ENCODE measurements at places on chromosomes 11 and 22.

DNA sequence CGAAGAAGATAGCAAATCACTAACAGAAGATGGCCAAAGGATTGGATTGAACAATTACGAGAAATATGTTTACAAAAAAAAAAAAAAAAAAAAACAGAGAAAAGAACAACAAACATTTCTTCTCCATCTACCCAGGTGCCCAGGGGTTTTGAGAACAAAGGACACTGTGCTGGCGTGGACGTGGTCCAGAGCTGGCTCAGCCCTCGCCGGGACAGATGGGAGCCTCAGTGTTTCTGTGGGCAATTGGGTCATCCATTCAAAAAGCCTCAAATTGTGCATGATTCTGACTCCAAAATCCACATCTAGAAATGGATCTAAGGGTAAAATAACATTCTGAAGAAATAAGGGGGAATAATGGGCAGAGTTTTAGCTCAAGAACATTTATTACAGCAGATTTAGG, 63.1 kb downstream of the DHCR7 start:
- no peak for DNase-seq

- DNase-seq, result no peak
These were observed 31.4 kb upstream of the APOL5 start for GRCh38 chr22:35686298-35686697.

DNA sequence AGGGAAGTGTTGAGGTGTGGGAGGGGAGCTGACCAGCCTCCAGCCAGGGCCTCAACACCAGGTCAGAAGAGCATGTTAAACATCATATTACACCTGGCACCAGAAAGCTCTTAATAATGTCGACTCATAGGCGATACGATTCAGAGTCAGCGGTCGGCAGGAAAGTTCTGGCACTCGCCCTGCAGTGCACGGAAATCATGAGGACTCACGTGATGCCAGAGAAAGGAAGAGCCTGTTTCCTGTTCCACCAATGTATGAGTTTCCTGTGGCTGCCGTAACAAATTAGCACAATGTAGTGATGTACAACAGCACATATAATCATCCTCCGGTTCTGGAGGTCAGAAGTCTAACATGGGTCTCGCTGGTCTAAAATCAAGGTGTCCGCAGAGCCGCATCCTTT, 198.8 kb downstream of the BARX2 start:
- DNase-seq, result no peak

DNA sequence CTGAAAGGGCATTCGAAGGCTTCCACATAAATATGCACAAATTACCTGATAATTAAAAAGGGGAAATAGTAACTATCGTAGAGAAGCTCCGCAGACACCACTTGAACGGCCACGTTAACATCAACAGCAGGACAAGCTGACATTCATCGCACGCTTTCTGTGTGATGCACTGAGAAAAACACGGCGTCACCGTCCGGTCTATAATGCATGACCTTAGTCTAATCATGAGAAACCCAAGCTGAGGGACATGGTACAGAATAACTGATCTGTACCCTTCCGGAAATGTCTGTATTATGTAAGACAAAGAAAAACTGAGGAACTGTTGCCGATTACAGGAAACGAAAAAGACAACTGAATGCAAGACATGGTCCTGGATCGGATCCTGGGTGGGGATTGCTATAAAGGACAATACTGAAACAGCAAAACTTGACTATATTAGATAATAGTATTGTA, 678 bp upstream of the RANGAP1 start:
- DNase-seq, result peak; percentile 64

- DNase-seq, result no peak
These were observed 11.1 kb downstream of the NAV2 start for GRCh38 chr11:19723572-19724342.

GRCh38 chr11:2886191-2886894, 768 bp upstream of the CDKN1C start:
- no peak for DNase-seq

DNA sequence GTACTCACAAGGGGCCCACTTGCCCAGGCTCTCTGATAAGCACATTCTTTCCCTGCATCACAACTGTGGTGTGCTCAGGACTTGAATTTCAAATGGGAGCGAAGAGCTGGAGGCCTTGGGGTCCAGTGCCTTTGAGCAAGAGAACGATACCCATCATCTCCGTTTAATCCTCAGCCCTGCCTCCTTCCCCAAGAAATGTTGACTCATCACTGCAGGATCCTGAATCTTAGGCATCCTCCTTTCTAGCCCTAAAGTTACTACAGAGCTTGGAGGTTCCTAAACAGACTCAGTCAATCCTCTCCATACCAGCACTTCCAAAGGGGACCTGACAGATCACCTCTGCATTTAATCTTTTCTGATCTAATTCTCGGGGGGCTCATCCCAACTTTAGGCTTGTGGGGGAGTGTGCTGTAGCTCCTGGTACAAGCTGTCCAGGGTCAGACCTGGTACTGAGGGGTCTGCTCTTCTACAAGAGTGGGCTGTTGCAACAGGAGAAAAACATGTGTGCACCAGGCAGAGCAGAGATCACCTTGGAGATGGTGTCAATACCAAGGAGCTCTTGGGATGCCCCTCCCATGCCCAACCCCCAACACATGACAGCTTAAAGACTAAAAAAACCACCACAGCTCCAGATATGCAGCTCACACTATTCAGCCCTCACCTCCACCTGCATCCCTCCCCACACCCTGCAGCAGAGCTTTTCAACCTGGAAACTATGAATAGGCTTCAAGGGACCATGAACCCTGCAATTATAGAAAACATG, 3.9 kb upstream of the PRG2 start:
- DNase-seq, result peak; percentile 45
